Myocyte (in vitro differentiated cells): ENCODE measurements at places on chromosomes 2 and 18. TPM values are rescaled to one million over a fixed set of nuclear protein-coding genes. Genes with fewer than 3 reads are reported as not detected.

The AFF3 gene
- under 0.01 TPM in 1 of 2 replicates, not detected in the other for total RNA-seq

- no peak for DNase-seq
Observed at GRCh38 chr2:16034151-16034974, 94.0 kb downstream of the MYCN start.

The NEB gene
- 1,133 and 1,145 TPM in 2 replicates for total RNA-seq

DNA sequence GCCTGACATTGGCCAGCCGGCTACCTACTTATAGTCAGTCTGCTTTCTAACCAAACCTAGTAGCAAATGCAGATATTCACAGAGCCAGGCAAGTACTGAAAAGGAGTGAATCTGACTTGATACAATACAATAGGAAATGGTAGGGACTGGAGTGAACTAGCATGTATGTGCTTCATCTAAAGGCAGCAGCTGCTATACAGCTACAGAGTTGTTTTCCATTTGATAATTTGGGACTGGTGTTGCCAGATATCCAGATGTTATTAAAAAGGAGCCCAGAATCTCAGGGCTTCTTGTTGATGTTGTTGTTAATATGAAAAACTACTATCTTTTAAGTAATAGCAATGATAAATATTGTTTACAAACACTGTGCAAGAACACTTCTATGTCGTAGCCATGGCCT is 159.4 kb downstream of the BABAM2 start:
- DNase-seq = no peak

DNA sequence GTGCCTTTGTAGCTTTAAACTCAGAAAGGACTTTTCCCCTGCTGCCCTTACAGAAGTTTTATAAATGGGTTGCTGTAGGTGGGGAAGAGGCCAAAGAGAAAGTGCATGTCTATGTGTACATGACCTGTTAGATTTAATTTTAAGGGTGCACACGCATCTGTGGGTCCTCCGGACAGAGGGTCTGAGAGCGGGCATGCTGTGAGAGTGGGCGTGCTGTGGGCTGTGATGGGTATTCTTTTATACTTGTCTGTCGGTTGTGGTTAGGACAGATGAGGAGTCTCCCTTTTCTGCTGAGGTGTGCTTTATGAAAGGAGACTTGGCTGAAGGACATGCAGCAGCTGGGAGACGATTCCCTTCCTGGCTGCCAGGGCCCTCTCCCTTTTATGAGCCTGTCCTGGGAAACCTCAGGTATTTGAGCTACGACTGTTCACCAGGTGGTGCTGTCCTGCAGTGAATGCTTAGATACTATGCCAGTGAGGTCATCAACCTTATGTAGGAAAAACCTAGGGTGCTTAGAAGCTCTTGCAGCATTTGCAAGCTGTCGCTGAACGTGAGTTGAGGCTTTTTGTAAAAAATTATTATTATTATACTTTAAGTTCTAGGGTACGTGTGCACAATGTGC is 67.5 kb downstream of the TANC1 start:
- peak; percentile 90 for DNase-seq

DNA sequence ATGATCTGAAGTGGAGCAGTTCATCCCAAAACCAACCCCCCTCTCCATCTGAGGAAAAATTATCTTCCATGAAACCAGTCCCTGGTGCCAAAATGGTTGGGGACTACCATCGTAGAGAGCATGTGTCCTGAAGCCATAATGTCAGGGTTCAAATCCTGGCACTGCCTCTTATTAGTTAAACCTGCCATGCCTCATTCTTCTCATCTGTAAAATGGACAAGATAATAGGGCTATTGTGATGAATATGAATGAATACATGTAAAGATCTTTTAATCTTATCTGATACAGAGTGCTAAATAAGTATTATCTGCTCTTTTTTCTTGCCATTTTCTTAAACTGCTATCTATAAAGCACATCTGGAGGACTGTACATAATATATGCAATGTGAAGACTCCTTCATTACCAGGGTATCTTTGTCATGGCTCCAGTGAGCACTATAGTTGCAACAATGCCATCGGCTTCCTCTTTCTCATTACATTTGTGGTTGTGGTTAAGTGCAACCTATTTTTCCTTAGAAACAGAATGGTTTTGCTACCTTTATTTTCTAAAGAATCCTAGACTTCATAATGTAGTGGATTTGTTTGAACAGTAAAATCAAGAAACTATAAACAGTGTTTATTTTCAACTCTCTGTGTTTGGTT is 27.0 kb downstream of the MFSD6 start:
- no peak for DNase-seq

The STARD7 gene
- total RNA-seq = 178 and 248 TPM in 2 replicates
